ENCODE measurements at places on chromosomes 13 and 19. TPM values are rescaled to one million over a fixed set of nuclear protein-coding genes. Genes with fewer than 3 reads are reported as not detected.

- DNase-seq, result no peak
Observed at GRCh38 chr13:98626298-98626935, 49.5 kb upstream of the STK24 start.

GRCh38 chr19:7772752-7773291 is 9.8 kb downstream of the CLEC4M start:
- DNase-seq, result no peak

DNA sequence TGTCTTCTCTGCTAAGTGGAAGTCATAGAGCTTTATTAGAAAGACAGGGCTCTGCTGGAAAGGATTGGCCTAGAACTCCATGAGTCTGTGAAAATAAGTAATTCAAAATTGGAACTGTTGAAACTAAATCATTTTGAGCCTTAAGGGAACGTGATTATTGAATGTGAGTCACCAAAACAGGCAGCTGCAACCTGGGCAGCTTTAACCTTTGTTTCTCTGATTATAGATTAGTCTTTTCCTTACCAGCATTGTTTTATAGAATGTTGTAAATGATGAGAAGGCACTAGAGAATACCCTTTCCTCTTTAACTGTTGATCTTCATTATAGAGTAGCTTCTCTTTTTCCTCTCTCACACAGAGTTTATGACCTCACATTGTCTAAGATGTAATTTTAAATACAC is 638.8 kb upstream of the SLITRK6 start:
- no peak for DNase-seq

- DNase-seq, result no peak
Observed at GRCh38 chr13:54636231-54636630, 1607.6 kb downstream of the OLFM4 start.

GRCh38 chr13:32285633-32285965 is 29.6 kb downstream of the ZAR1L start:
- peak; percentile 8 for DNase-seq

- DNase-seq, result no peak
Observed at GRCh38 chr13:29801737-29802305, 48.6 kb downstream of the UBL3 start.

GRCh38 chr13:28718196-28718542 is 601 bp downstream of the SLC46A3 start:
- peak; percentile 26 for DNase-seq

DNA sequence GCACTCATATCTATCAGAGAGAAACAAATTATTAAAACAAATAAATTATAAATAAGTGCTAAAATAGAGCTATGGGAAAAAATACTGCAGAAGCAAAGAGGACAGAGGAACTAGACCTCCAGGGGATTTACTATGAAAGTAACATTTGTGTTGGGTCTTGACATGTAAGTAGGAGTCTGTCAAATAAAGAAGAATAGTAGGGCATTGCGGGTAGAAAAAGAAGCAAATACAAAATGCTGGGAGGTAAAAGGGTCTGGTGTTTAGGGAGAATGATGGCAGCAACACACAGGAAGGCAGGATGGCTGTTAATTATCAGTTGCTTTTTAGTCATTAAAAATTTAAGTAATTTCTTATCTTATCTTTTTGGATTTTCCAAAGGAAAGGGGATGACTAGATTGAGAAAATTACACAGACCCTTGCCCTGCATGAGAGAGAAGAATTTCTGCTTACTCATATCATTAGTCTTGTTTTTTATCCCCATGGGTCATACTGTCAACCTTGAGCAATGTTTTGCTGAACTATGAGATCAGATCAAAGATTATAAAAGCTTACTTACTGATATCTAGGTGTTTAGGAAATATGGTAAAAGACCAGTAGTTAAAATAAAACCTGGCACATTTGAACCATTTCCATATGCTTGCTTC is 472.7 kb downstream of the DIAPH3 start:
- peak; percentile 22 for DNase-seq

DNA sequence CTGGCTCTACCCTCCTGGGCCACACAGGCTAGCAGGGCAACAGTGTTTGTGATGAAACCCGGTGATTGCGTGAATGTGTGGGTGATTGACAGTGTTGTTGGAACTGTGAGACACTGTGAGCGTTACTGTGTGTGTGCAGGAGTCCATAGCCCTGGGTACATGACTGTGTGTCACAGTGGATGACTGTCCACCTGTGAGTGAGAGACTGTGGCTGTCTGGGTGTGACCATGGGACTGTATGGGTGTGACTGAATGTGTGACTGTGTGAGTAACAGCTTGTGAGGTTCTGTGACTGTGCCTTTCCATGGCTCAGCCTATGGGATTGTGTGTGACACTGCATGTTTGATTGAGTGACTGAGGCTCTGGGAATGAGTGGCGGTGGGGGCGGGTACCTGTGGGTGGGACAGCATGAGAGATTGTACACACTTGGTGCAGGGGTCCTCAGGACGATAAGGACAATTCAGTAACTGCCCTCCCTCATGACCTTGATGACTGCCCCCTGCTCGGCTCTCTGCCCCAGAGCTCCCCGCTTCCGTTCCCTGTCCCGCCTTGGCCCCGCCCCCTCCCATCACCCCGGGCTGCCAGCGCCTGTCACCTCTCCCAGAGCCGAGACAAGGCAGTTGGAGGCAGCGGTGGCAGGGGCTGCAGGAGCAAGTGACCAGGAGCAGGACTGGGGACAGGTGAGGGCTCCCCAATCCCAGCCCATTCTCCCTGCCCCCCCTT is at the start of gene GIPR:
GIPR (plus strand) TSS at position 602 of the 722 bp plus-strand sequence. CDS start 1,300 bp downstream, outside the sequence.
- DNase-seq, result peak; percentile 75

GRCh38 chr19:11137542-11138384 is 17.8 kb downstream of the SPC24 start:
- peak; percentile 94 for DNase-seq

- DNase-seq, result peak; percentile 51
Observed at GRCh38 chr19:3073159-3073563, 10.9 kb upstream of the TLE5 start.

DNA sequence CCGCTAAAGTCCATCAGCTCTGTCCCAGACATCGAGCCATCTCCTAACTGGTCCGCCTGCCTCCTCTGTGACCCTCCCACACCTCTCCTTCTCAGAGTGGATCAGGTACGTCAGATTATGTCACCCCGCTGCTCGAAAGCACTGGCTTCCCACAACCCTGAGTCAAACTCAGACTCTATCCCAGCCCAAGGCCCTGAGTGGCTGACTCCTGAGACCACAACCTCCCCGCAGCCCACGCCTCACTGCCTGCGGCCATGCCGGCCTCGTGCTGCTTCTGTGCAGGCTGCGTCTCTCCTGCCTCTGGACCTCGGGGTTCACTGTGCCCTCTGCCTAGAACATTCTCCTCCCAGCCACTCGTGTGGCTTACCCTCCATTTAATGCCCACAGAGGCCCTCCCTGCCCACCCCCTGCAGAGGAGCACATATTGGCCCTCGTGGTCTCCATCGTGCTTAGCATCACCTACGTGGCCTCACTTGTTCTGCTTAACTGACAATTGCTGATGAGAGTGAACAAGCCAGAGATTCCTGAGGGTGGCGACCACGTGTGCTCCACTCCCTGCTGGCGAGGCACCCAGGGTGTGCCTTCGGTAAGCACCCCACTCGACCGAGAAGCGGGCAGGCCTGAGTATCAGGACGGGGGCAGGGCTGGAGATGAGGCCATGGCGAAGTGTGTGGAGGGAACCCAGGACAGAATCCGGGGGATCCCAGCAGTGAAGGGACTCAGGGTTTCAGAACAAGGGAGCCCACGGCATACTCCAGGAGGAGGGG is 13.5 kb upstream of the FKRP start:
- DNase-seq, result peak; percentile 73

GRCh38 chr13:28337166-28338005 is 157.5 kb downstream of the FLT1 start:
- peak; percentile 82 for DNase-seq

GRCh38 chr19:33263325-33264023 is 37.8 kb upstream of the SLC7A10 start:
- no peak for DNase-seq

The SELENOV gene
- not detected for total RNA-seq

The ARHGAP45 gene
- total RNA-seq, result 12.7 TPM

The C5AR2 gene
- 0.39 TPM for total RNA-seq

The CCDC194 gene
- total RNA-seq, result 0.47 TPM

The MYH14 gene
- not detected for total RNA-seq

The TMEM190 gene
- total RNA-seq, result not detected

The ZNF888 gene
- total RNA-seq, result 8.1 TPM

The CD209 gene
- total RNA-seq, result not detected

The OR7D4 gene
- total RNA-seq, result not detected

All from M059J (cell line).